BJ (cell line): ENCODE measurements at places on chromosomes 2 and 18.
A peak's percentile ranks its signal among the peaks of the same experiment; 100 is the strongest.

- no peak for DNase-seq
Observed at GRCh38 chr2:160241251-160242137, 41.4 kb upstream of the ITGB6 start.

GRCh38 chr2:109352056-109352897 lies 223.3 kb downstream of the SH3RF3 start:
- DNase-seq: no peak

DNA sequence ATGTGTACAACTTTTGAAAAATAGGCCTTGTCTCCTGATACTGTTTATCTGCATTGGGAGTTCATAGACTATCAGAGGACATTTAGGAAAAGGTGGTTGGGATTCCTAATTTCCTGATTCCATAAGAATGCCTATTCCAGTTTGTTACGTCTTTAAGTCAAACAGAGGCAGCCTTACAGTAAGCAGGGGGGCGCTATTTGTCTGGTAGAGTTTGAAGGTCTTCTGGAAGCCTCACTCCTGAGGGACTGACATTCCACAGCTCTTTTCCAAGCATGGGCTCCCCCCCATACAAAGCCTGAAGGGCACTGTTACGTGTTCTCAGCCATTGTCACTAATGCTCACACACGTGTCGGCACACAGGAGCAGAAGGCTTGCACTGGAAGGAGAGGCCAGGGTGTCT lies 154.3 kb downstream of the PTGR3 start:
- no peak for DNase-seq

GRCh38 chr2:112048887-112049286 lies 6.2 kb upstream of the TMEM87B start:
- peak; percentile 19 for DNase-seq

DNA sequence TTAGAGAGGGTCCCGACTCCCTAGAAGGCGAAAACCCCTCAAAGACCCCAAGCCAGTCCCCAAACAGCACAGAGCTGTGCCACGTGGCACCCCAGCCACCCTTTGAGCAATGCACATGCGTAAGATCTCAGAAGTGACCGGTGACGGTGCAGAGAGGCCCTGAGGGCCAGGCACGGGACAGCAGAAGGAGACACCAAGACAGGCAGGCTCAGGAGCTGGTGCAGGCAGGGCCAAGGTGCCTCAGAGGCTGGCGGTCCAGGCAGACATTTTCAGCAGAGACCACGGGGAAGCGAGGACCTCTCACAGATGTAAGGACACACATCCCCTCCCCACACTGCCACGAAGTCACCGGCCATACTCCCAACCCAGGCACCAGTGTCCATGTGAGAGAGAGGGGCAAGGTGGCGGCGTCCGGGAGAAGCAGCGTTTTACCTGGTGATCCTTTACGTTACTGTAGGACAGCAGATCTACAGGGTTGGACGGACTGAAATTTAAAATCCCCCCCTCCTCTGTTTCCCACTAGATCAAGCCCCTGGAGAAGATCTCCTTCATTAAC lies 2.0 kb upstream of the RAB17 start:
- DNase-seq: no peak

- no peak for DNase-seq
Observed at GRCh38 chr2:125756431-125756830, 899.5 kb upstream of the GYPC start.

DNA sequence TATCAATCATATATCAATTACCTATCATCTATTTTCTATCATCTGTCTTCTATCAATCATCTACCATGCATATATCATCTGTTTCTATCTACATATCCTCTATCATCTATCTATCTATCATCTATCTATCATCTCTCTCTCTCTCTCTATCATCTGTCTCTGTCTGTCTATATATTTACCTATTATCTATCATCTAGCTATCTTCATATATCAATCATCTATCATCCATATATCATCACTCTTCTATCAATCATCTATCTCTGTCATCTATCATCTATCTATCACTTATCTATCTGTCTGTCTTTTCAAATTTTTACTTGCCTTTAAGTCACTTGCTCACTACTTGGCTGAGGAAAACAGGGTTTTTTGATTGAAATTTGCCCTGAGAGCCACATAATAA lies 592.3 kb downstream of the DCDC2C start:
- DNase-seq: no peak

DNA sequence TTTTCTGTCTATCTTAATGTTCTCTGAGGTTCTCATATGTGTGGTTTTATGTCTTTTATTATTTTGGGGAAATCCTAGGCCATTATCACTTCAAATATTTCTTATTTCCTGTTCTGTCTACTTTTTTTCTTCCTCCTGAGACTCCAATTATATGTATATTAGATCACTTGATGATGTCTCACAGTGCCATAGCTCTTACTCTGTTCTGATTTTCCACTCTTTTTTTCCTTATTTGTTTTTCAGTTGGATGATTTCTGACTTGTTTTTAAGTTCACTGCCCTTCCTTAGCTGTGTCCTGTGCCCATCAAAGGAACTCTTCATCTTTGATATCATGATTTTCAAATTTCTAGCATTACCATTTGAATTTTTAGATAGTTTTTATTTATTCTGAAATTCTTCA lies 24.1 kb downstream of the FAM228B start:
- DNase-seq: no peak

DNA sequence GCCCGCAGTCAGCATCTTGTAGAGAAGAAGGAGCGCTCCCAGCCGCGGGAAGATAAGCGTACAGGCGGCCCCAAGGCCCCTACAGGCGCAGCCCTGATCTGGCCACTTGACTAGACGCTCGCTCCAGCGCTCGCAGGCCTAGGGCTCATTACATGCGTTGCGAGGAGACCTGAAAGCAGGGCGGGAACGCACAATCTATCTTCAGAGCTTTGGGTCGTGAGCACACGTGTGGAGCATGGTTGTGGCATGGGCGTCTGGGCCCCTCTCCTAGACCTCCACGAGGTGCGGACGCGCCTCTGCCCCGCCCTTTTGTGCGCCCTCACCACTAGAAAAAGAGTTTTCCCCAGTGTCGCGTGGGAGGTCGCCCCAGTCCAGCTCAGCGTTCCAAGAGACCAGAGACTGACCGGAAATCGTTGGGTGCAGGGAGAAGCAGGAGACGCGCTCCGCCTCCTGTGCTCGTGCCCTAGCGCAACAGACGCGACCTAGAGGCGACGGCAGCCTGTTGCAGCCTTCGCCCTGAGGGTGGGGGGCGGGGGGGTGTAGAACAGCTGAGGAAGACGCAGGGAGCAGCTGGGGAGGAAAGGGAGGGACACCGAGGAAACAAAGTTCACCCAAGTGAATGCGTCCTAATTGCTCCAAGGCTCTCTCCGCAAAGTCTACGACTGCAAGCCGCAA lies 12.6 kb downstream of the NR4A2 start:
- no peak for DNase-seq

- DNase-seq: no peak
Observed at GRCh38 chr2:164737612-164738081, 104.0 kb downstream of the COBLL1 start.

- no peak for DNase-seq
Observed at GRCh38 chr2:217741381-217741955, 261.3 kb downstream of the TNS1 start.

- DNase-seq: no peak
Observed at GRCh38 chr2:44952806-44953498, 11.4 kb downstream of the SIX3 start.

DNA sequence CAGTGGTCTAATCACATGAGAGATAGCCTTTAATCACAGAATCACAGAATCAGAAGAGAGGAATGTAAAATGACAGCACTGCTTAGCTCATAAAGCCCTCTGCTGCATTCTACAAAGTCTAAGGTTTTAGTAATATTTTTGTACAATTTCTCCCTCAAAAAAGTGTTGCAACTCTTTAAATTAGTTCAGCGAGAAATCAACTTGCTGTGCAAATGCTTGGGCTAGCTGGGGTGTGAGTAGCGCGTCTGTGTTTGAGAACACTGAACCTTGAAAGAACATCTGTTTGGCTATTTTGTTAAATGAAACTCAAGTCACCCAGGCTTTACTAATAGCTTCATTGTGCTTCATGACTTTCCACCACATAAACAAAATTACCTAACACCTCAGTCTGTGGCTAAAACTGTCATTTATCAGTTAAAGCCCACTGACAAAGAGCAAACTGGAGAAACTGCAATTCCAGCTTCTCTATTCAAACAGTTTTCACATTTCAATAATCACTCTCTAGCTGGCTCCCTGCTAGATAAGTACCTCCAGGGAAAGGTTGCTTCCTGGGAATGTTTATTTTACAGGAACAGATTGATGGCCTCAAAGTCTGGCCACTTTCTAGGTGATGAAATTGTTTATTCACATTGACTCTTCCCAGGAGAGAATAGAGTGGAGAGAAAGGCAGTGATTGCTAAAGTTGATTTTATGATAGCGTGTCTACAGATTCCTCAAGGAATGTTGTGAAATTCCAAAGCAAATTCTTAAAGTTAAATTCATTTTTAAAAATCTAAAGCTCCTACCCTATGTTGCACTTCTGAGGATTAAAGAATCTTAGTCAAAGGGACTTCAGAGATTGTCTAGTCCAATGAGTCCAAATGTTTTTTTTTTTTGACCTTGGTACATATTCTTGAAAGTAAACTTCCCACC lies 36.0 kb upstream of the STAT1 start:
- DNase-seq: peak; percentile 78

DNA sequence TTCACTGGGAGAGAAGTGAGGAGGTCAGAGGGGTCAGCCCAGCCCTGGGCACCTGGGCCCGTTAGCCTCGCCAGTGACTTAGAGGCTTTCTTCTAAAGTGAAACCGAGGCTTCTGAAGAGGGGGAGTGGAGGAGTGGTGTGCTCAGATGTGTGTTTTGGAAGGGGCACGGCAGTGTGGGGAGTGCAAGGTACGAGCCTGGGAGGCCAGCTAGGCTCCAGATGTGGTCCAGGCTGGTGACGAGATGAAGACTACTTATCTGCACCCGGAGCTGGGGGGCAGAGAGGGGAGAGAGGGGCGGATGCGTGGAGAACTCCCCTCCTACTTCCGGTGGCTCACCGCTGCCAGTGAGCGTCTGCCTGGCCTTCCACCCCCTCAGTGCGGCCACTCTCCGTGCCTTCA lies 371.3 kb upstream of the HS6ST1 start:
- no peak for DNase-seq

GRCh38 chr2:213187833-213188532 lies 36.6 kb upstream of the IKZF2 start:
- DNase-seq: no peak

DNA sequence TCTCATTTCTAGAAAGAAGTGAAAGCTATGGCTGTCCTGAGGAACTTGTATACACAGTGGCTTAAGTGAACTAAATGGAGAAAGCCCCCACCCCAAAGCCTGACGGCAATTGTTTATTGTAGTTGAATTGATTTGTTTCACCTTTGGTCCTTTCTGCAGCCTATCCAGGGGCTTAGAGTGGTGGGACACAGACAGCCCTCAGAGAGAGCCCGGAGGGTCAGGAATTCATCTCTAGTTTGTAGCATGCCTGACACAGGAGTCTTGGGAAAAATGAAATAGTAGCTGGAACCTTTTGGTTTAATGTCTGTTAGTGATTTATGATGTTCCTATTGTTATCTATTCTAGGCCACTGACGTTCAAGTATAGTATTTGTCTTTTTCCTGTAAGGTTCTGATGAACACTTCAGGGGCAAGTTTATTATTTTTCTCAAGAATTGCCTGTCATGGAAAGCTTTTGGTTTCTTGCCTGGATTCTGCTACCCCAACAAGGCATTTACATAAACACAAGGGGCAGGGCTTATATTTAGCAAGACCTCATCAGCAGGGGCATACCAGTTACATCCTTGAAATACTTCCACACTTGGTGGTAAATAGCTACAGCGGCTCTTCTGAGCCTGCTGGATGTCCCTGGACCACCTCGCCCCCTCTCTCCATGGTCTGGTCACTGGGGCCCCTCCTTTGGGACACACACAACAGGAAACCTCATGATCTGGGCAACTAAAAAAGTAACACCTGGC lies 44.4 kb downstream of the KCNE4 start:
- no peak for DNase-seq

DNA sequence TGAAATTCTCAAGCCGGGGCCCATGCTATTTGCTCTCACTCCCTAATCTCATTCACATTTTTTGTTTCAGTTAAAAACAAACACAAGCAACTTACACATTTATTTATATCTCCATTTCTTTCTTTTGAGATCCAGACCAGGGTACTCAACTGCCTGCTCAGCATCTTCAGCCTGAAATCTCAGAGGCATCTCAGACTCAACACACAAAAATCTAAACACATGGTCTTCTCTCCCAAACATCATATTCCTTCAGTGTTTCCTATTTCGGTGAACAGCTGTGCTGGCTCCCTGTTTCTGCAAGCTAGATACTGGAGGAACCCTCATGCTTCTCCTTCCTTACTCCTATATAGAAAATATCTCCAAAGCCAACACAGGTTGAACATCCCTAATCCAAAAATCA lies 11.3 kb upstream of the RTTN start:
- DNase-seq: no peak

DNA sequence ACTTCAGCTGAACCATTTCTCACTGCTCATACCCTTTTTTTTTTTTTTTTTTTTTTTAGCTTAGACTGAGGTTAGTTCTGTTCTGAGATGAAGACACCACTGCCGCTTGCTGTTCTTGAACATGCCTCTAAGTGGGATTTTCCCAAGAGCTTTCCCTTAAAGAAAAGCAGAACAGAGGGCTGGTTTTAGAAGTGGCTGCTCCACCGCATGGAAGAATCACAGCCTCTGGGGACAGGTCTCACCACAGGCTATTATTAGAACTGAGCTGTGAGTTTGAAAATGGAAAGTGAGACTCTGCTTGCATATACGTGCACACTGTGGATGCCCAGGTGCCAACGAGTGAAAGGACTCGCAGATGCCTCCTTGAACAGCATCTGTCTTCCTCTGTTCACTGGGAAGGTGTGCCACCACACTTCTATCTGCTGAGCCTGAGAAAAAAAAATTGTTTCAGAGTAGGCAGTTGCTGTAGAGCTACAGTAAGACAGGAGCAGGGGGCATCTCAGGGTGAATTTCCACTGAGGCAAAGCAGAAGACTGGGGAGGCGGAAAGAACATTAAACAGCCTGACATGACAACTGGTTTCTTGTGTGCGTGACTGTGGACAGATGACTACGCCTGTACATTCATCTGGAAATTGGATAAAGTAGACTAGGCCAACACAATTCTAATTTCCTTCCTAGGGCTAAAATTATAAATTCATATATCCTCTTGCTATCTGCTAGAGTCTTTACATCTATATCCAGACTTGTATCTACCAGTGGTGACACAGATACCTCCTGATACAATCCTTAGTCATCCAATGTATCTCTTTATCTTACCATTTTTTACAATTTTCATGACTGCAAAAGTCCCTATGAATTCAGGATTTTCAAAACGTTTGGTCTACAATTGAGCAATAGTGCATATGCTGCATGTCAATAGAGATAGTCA lies 1045.7 kb upstream of the CELF4 start:
- DNase-seq: no peak

DNA sequence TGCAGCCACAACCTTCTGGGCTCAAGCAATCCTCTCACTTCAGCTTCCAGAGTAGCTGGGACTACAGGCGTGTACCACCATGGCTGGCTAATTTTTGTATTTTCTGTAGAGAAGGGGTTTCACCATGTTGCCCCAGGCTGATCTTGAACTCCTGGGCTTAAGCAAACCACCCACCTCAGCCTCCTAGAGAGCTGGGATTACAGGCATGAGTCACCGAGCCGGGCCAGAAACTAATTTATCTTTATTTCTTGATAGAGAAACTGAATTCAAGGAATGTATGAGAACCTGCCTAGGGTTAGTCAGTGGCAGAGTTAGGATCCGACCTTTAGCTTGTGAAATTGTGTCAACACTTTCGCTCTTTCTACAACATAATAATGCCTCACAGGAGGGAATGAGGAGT lies 19.3 kb upstream of the ITGAV start:
- DNase-seq: no peak
